Adipocyte (in vitro differentiated cells): ENCODE measurements at places on chromosomes 5 and 9.

DNA sequence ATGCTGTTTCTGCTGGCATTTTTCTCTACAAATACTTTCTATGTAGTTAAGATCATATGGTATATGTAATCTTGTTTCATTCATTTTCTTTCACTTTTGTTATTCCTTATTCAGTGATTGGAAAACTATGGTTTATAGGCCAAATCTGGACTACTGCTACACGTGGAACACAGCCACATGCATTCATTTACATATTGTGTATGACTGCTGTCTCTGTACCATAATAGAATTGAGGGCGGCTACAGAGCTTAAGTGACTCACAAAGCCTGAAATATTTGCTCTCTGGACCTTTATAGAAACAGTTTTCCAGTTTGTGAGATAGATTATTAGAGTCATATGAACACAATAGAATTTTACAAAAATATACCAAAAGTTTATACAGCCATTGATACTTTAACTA, 133.6 kb upstream of the CDKN2B start:
- DNase-seq, result peak; percentile 40

DNA sequence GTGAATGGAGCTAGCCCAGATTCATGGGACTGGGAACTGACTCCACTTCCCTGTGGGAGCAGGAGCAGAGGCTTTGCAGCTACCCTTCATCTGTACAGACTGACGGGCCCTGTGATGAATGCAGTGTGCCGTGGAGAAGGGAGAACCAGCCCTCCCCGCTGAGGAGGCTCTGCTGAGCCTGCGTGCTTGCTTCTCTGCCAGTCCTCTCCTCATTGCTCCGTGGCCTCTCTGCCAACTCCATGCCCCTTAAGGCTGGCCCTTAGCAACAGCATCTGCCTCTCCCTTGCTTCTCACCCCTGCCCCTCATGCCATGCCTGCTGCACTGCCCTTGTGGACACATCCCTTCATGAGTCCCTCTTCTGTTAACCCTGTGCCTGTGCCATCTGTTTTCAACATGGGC, 53.6 kb downstream of the GADD45G start:
- DNase-seq, result no peak

DNA sequence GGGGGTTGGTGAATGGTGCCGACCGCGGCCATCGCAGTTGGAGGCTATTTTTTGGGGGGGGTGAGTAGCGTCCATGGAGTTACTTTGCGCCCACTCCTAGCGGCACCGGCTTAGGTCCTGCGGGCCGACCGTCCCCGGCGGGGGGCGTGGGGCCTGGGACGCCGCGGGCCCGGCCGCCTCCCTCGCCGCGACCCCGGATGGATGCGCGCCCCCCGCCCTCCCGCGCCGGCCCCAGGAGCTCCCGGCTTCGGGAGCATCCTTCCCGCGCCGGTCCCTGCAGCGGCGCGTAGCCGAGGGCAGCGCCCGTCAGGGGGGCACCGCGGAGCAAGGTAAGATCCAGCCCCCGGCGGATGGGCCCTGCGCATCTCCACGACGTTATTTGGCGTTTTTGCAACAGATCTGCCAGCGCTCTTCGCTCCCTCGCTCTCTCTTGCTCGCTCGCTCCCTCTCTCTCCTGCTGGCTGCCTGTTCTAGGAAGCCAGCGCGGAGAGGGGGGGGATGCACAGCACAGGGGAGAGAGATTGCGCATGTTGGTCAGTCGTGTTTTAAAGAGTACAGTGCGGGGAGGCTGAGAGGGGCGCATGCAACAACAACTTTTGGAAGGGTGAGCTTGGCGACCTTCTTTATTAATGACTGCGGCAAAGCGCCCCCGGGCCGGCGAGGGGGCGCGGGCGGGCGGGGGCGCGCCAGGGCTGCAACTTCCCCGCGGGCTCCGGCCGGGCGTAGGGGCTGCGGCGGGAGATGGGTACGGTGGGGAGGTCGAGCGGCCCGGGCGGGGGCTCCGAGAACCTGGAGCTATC, 413 bp downstream of the JADE2 start:
- peak; percentile 88 for DNase-seq

GRCh38 chr5:74471875-74472274, 168.7 kb downstream of the ENC1 start:
- DNase-seq, result no peak

GRCh38 chr9:114231719-114232449, 76.5 kb downstream of the COL27A1 start:
- no peak for DNase-seq

- no peak for DNase-seq
These were observed 118.2 kb downstream of the SEC61B start for GRCh38 chr9:99340281-99340680.

GRCh38 chr9:82989929-82990328, 73.0 kb downstream of the RASEF start:
- DNase-seq, result no peak

DNA sequence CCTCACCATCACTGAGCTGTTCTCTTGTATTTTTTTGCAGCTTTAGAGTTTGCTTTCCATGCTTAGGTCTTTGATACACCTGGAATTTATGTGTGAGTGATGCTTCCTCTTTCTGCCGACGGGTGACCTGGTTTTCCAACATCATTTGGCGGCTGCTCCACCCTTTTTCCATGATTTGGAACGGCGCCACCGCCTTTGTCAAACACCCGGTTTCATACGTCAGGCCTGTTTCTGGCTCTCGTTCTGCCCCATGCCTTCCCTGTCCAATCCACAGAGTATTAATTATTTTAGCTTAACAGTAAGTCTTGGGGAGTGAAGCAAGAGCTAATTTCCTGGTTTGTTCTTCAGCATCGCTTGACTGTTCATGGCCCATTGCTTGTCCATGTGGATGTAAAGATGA, 30.2 kb downstream of the CACNA1B start:
- DNase-seq, result no peak

DNA sequence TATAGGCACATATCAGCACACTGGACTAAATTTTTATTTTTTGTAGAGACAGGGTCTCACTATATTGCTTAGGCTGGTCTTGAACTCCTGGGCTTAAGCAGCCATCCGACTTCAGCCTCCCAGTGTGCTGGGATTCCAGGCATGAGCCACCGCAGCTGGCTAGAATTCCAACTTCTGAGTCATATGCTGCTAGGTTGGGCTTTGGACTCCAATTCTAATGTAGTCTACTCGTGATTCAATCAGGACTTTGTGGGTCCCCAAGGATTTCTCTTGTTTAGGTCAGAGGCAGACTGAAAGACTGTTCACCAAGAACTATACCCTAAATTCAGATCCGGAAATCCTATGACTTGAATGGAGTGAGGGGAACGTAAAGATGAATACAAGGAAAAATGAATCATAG, 68.2 kb upstream of the CHD1 start:
- no peak for DNase-seq
